ENCODE measurements at places on chromosomes 16 and 17. TPM values are rescaled to one million over a fixed set of nuclear protein-coding genes. Genes with fewer than 3 reads are reported as not detected.

The NPIPB9 gene
- 0.20 TPM for polyA plus RNA-seq

The HBQ1 gene
- not detected for polyA plus RNA-seq

- no peak for DNase-seq
Measured at GRCh38 chr16:88649195-88649923, 1.5 kb downstream of the CYBA start.

GRCh38 chr16:56321571-56321970 lies 103.8 kb downstream of the AMFR start:
- DNase-seq, result no peak

GRCh38 chr17:11986942-11987329 lies 10.3 kb downstream of the ZNF18 start:
- no peak for DNase-seq

GRCh38 chr16:11072420-11073153 lies 128.2 kb downstream of the CLEC16A start:
- DNase-seq, result no peak

GRCh38 chr17:10756185-10756584 lies 26.4 kb upstream of the TMEM220 start:
- no peak for DNase-seq

DNA sequence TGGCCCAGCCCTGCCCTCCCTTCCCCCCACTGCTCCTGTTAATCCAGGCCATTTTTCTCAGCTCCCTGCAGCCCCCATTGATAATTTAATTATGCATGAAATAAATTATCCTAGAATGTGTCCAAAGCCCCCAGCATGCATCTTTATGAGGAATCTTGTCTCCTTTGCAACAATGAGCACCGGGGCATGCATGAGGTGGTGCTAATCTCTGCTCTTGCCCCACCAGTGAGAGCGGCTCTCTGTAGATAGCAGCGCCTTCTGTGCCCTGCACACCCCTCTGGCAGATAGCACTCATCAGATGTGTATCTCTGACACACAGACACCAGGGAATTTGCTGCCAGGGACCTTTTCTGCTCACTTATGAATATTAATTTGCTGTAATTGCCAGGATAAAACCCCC lies 140.2 kb upstream of the CDC42EP4 start:
- DNase-seq, result no peak

DNA sequence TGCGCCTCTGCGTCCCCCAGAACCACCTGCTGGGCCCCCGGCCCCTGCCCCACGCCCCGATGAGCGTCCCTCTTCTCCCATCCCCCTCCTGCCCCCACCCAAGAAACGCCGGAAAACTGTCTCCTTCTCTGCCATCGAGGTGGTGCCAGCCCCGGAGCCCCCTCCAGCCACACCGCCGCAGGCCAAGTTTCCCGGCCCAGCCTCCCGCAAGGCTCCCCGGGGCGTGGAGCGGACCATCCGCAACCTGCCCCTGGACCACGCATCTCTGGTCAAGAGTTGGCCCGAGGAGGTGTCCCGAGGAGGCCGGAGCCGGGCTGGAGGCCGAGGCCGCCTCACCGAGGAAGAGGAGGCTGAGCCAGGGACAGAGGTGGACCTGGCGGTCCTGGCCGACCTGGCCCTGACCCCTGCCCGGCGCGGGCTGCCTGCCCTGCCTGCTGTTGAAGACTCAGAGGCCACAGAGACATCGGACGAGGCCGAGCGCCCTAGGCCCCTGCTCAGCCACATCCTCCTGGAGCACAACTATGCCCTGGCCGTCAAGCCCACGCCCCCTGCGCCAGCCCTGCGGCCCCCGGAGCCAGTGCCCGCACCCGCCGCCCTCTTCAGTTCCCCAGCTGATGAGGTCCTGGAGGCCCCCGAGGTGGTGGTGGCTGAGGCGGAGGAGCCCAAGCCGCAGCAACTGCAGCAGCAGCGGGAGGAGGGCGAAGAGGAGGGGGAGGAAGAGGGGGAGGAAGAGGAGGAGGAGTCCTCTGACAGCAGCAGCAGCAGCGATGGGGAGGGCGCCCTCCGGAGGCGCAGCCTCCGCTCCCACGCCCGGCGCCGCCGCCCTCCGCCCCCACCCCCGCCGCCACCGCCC lies 5.6 kb upstream of the HSD3B7 start:
- no peak for DNase-seq

The FNDC8 gene
- polyA plus RNA-seq, result not detected

The P4HB gene
- 175 TPM for polyA plus RNA-seq

DNA sequence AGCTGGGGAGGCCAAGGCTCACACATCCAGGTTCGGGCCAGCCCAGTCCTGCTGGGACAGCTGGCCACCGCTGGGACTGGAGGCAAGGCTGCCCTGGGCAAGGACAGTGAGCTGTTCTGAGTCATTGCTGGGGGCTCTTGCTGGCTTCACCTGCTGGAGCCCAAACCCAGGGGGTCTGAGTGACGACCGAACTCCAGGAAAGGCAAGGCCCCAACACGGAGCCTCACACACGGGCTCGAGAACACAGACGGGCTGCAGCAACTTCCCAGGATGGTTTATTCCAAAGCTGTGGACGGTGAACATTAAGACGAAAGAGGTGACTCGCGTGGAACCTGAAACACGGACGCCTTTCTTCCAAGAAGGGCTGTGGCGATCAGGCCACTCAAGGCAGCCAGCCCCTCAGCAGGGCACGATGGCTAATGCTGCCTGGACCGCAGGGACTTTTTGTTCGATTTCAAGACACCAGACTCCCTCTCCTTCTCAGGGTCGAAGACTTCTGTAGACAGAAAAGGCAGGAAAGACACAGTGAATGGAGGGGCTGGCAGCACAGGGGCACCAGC lies 21.5 kb downstream of the KDM8 start:
- DNase-seq, result no peak

The PDIA2 gene
- 0.13 TPM for polyA plus RNA-seq

The PRPSAP2 gene
- polyA plus RNA-seq, result 13.0 TPM

The HEATR9 gene
- not detected for polyA plus RNA-seq

The PARN gene
- polyA plus RNA-seq, result 18.5 TPM

The TVP23A gene
- polyA plus RNA-seq, result not detected

- DNase-seq, result no peak
Measured at GRCh38 chr16:77637940-77638339, 84.4 kb upstream of the NUDT7 start.

The KCNJ18 gene
- not detected for polyA plus RNA-seq

- no peak for DNase-seq
Measured at GRCh38 chr16:48158296-48158695, 2.5 kb upstream of the ABCC12 start.

DNA sequence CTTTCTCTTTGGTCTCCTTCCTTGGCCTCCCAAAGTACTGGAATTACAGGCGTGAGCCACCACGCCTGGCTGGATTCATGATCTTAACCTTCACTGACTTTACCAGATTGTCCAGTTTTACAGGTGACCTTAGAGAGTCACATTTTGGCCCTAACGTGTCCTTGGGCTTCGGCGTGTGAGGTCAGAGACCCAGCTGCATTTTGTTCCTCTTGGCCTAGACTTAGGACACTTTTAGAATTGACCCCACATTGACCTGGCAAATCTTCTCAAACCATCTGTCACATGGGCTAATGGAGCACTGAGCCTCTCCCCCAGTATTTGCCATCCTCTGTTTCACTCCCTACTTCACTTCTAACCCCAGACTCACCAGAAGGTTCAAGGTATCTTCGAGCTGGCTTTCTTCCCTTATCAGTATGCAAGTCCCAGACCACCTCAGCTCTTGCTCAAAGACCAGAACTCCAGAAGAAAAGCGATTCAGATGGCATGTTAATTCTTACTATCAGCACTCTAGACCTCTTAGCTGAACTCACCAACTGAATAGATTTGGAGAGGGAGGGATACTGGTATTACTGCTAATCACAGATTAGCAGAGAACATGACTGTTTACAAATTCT lies 1.7 kb upstream of the CYTH1 start:
- DNase-seq, result no peak

The LDAF1 gene
- 28.1 TPM for polyA plus RNA-seq

DNA sequence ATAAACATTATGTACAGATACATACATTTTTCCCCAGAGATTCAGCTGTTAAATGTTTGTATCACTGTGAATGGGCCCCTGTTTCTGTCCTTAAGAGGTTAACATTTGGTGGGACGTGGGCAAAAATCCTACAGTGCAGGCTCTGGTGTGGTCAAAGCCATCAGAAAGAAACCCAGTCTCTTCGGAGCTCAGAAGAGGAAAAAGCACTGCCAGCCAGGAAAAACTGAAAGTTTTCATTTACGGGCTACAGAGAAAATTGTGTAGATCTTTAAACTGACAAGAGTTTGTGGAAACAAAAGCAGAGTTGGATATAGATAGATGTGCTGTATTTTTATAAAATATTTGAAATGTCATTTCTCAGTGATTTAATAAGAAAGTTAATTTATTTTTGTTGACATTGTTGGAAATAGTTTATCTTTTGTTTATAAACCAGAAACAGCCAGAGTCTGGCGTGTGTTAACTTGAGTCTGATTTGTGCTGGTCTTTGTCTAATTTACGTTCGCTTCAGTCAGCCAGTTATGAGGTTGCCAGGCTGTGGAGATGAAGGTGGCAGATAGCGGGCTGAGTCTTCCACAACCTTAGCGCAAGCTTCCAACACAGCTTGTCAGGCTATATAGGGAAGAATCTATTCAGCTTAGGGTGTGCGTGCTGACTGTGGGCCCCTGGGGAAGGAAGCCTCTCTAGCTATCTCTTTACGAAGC lies 9.5 kb upstream of the TEKT3 start:
- no peak for DNase-seq

The RHBDL3 gene
- polyA plus RNA-seq, result 0.04 TPM

The ATP2A1 gene
- polyA plus RNA-seq, result 0.38 TPM

GRCh38 chr17:67868176-67868575 lies 42.9 kb downstream of the BPTF start:
- DNase-seq, result no peak

- DNase-seq, result no peak
Measured at GRCh38 chr17:79791735-79792161, 5.1 kb downstream of the CBX8 start.

The CCL1 gene
- polyA plus RNA-seq, result not detected

DNA sequence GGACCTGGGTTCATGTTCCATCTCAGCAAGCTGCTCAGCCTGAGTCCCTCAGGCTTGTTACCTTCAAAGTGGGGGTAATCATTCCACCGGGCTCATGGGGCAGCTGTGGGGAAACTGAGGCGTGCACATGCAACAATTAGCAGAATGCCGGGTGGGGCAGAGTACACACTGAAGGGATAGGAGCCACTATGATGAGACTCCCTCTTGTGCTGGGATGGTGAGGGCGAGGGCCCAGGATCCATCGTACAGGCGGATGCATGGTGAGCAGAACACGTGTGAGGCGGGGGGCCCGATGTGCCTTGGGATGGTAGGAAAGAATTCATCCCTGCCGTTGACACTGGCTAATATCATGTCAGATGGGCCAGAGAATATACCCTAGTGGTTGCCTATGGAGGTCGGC lies 25.5 kb upstream of the MAP3K14 start:
- DNase-seq, result no peak

The MRPL58 gene
- polyA plus RNA-seq, result 44.2 TPM

DNA sequence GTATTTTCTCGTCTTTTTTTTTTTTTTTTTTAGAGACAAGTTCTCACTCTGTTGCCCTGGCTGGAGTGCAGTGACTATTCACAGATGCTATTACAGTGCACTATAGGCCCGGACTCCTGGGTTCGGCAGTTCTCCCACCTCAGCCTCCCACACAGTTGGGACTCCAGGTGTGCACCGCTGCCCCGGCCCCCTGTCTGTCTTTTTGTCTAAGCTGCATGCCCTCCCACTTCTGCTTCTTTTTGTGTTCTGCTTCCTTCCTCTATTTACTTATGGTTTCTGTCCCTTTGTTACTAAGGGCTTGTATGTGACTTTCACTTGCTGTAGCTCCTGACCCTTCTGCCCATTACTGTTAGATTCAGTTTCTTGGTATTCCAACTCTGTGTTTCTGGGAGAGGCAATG lies 20.5 kb downstream of the SLC7A6 start:
- DNase-seq, result no peak

DNA sequence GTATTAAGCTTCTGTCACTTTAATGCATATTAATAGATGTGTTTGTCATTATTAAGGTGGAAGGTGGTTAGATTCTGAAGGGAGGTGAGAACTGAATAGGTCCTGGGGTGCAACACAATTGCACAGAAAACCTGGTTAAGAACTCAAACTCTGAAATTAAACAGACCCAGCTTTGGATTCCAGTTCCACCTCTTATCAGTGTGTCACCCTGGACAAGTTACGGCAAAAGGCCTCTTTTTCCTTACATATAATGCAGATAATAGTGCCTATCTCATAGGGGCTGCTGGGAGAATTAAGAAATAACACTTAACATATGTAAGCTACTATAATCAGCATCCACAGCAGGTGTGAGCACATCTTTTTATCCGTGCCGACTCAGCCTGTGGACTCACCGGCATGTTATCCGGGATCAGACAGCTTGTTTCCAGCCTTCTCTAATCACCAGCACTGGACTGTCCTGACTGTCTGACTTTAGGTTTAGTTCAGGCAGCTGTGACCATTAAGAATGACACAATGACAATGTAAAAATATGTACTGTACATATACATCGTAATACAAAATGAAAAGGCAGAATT lies 31.4 kb downstream of the TEX2 start:
- no peak for DNase-seq

GRCh38 chr17:50189550-50190292 lies 11.7 kb downstream of the COL1A1 start:
- DNase-seq, result no peak

DNA sequence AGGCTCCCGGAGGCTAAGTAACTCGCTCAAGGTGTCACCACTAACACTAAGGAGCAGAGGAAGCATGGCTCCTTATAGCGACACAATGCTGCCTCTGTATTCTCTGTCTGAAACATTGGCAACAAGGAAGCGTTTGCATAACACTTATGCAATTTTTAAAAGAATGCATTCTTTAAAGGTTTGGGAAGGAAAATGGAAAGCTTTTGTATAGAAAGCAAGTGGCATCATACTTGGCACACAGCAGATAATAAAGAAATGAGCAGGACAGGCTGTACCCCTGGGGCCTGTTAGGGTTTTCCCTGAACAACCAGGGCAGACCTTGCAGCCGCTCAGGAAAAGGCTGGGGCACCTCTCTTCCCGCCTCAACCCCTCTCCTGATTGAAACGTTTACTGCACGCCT lies 36.9 kb downstream of the PPL start:
- DNase-seq, result no peak

The B4GALNT2 gene
- polyA plus RNA-seq, result 0.12 TPM

The RHBDL1 gene
- 0.74 TPM for polyA plus RNA-seq

The CACNA1G gene
- 0.01 TPM for polyA plus RNA-seq

DNA sequence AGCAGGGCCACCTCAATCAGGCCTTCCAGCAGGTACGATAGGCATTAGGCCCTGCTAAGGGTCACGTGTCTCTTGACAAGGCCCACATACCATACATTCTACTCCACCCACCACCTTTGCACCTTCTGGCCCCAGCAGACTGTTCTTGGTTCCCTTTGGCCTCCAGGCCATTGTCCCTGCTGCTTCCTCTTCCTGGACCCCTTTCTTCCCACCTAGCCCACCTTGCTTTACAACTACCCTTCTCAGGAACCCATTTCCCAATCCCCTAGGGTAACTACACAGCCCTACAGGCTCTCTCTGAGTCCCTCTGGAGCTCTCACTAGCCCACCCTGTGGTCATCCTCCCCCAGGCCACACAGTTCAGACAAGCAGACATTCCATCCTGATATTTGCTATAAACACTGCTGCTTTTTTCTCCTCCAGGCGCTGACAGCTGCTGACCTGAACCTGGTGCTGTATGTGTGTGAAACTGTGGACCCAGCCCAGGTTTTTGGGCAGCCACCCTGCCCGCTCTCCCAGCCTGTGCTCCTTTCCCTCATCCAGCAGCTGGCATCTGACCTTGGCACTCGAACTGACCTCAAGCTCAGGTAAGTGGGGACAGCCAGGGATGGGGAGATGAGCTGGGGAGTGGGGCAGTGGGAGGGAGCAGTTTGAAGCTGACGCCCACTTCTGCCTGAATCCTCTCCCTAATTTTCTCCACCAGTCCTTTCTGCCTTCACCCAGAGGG lies 1.4 kb upstream of the NRN1L start:
- no peak for DNase-seq

Measured in BJ (cell line).